Stimulated activated CD8-positive, alpha-beta memory T cell treated with anti-CD3 and anti-CD28 coated beads, Interleukin-2, amount 100 ng/mL, for 48 hours (primary cell): ENCODE measurements at places on chromosomes 3 and 15.

DNA sequence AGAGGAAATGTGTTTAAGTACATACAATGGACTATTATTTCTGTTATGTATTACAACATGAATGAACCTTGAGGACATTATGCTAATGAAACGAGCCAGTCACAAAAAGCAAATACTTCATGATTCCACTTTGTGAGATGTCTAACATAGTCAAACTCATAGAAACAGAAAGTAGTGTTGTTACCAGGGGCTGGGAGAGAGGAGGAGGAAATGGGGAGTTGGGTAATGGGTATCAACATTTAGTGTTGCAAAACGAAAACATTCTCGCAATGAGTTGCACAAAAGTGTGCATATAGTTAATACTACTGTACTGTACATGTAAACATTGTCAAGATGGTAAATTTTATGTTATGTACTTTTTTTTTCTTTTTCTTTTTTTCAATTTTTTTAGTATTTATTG is 194.3 kb downstream of the IL5RA start:
- DNase-seq, result no peak

GRCh38 chr15:68275165-68275746 is 2.3 kb upstream of the FEM1B start:
- DNase-seq, result no peak

GRCh38 chr15:59060348-59060747 is 44.6 kb upstream of the CCNB2 start:
- DNase-seq, result no peak

- peak; percentile 31 for DNase-seq
Observed at GRCh38 chr3:45509038-45509767, 85.3 kb upstream of the LIMD1 start.

DNA sequence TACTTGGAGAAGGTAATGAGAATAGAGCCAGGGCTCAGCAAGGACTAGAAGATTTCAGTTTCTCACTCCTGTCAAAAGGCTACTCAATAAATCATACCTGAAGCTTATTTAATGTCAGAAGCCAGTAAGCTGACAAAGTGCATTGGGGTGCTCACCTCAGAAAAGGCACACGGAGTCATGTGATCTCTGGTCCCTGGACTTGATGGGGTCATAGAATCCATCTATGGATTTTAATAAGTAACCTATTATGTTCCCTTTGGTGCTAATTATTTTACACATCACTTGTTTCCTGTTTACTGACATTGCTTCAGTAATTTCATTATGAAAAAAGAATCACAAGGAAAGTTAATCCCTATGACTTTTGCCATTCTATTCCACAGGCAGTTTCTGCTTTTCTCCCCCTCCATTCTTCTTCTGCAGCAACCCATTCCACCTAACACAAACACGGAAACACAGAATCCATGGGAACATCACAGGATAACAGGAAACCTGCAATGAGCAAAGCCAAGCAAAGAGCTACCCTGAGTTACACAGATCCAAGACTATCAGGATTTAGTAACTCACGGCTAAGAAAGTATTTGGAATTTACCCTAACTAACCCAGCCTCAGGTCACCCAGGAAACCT is 159.6 kb downstream of the MEIS2 start:
- no peak for DNase-seq

GRCh38 chr3:142888099-142888480 is 793 bp downstream of the PCOLCE2 start:
- DNase-seq, result no peak

DNA sequence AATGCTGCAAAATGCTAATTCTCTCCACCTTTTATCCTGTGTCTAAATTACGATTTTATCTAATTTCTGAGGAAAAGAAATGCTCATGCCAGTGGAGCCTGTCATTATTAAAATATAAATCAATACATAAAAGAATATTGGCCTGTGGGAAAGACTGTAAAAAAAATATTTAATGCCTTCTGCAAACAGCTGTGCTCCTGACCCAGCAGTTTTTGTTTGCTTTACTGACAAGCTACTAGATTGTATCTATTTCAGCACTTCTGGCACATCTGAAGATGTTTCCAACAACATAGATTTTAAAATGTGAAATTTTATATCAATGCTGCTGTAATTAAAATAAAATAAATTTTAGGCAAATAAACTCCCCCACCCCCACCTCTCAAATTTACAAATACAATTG is 493.6 kb upstream of the AGTR1 start:
- DNase-seq, result no peak

DNA sequence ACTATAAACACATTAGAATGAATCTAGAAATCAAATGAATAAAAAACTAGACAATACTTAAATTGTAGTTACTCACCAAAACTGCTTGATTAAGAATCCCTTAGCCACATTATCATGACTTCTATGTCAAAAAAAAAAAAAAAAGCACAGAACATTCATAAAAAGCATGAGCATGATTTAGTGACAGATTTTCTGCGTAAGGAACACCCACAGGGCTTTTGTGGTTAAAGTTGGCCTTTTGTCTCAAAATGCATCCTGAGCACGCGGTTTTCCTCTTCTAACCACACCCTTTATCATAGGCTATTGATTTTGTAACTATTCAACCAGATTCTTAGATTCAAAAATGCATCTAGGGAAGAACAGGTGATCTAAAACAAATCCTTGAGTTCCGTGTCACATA is 334.0 kb upstream of the NR2F2 start:
- DNase-seq, result no peak

- no peak for DNase-seq
Observed at GRCh38 chr15:39188930-39189329, 391.9 kb upstream of the THBS1 start.

DNA sequence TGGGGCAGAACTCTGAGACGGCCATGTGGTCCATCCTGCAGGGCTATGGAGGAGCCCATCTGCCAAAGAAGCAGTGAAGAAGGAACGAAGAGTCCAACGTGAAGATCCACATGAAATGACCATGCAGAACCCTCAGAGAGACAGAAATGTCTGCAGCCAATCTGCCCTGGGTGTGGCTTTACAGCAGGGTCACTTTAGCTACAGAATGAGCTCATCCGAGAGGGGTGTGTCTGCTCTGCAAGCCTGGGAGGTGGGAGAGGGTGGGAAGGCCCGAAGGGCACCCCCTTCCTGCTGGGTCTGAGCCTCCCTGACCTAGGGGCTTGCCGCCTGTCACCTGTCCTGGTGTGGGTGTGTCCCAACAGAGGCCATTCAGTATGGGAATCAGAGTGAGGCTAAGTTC is 176.3 kb downstream of the ATP10A start:
- no peak for DNase-seq

DNA sequence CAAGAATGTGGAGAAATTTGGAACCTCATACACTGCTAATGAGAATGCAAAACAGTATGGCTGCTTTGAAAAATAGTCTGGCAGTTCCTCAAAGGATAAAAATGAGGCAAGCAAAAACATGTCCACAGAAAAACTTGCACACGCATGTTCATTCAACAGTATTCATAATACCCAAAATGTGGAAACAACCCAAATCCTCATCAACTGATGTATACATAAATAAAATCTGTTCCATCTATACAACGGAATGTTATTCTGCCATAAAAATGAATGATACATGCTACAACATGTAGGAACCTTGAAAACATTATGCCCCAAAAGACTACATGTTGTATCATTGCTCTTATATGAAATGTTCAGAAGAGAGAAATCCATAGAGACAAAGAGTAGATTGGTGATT is 36.4 kb upstream of the OXTR start:
- DNase-seq, result no peak

DNA sequence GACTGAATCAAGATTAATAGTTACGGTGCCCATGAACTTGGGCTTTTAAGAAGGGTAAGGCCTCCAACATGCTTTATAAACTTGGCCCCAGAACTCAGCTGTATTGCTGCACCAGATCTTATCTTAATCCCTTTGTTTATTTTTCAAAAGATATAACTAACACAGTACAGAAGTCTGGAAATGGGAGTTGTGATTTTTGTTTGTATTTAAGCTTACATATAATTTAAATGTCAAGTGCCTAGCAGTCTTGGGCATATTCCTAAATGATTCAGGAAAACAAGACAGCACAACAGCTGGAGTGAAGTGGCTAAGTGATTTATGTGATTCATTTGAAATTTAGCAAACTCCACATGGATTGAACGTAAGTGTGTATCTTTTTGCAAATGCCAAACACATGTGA is 56.2 kb downstream of the NBEAL2 start:
- no peak for DNase-seq

DNA sequence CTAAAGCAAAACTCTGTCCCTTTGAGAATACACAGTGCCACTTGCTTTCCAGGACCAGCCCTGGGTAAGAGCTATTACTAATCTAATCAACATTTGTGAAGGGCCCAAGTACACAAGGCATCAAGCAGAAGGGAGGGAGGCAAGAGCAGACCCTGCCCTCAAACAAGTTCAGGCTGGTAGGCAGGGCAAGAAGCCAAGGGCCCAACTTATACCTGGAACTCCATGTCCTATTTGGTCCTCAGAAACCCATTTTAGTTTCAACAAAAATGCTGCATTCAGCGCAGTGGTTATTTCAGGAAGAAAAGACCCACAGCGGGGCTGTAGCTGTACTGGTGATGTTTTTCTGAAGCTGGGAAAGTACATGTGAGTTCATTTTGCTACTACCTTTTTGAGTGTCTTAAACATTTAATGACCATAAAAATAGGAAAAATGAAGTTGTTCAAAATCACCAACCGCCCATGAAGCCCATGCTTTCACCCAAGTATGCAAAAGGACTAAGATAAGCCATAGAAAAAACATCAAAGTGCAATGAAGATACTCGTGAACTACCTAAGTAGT is 2.8 kb downstream of the RPS17 start:
- no peak for DNase-seq

GRCh38 chr3:23877329-23877980 is 39.3 kb downstream of the NKIRAS1 start:
- no peak for DNase-seq

DNA sequence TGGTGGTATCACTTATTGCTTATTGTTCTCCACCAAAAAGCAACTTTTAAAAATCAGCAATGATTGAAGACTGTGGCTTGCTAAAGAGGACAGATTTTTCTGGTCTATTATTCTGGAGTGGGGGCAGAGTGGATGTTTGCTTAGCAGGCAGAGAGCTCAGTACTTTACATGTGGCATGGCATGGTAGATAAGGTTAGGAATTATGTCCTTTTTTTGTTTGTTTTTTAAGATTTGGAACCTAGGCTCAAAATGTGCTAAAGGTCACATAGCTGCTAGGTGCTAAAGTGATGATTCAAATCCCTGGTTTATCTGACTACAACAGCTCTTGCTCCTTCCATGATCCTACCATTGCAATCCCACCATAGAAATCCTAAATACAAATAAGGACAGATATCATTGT is 331.0 kb upstream of the ADAMTS9 start:
- DNase-seq, result no peak

DNA sequence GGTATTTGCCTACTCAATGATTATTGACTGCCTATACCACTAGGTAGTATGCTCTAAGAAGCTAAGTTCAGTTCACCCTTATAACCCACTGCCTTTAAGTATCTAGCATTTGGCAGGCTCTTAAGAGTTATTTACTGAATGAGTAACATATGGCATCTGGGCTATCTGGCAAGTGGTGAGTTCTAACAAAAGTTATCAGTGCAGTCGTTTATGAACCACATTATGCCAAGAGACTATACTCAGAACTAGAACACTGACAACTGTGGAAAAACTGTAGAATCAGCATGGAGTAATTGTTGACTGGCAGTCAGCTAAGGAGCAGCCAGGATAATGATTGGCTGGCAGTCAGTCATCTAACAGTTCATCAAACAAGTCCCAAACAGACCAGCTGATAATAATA is 25.8 kb downstream of the RAF1 start:
- no peak for DNase-seq

DNA sequence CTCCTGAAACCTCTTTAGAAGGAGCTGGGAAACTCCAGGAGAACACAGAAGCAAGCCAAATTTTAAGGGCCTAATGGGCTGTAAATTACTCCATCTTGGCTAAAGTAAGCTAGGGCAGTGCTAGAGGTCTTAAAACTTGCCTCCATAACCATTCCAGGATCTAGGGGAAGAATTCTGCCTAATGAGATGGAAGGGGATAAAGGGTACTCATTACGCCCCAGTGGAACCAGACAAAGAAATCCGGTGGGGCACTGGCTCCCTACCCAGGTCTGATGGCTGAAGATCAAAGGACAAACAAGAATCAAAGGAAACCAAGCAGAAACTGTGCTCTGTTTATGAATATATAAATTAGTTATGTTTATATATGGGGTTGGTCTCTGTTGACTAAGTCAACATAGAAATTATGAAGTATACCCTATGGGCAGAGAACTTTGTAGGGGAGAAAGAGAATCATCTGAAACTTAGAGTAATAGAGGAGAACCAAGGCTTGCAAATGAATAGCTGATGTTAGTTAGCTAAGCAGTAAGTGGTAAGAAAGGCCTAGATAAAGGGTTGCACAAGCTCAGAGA is 57.8 kb downstream of the NCEH1 start:
- DNase-seq, result no peak

- no peak for DNase-seq
Observed at GRCh38 chr15:25655207-25655948, 207.7 kb downstream of the ATP10A start.

GRCh38 chr3:135636596-135636995 is 328.9 kb upstream of the PPP2R3A start:
- no peak for DNase-seq

- DNase-seq, result no peak
Observed at GRCh38 chr3:4708230-4708629, 215.1 kb downstream of the ITPR1 start.

GRCh38 chr15:65096481-65097385 is 18.3 kb downstream of the UBAP1L start:
- DNase-seq, result no peak

GRCh38 chr3:25427942-25428788 is at the start of gene RARB:
Gene RARB (plus strand): TSS chr3:25428263. CDS start chr3:25428732, 469 bp downstream.
- DNase-seq, result no peak

DNA sequence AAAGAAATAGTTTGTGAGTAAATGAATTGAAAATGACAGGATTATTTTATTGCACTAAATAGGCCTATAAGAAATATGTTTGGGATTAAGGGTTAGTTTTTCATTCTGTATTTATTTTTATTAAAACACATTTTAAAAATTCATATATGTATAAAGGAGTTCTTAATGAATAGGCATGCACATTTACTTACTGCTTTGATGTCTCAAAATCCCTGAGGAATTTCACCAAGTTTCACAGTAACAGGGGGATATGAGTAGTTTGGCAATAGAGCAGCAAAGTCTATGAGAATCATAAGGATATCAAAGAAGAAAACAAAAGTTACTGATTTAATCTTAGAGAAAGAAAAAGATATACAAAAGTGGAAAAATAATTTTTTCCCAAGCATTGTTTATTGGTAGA is 411.7 kb downstream of the NAALADL2 start:
- DNase-seq, result no peak

- no peak for DNase-seq
Observed at GRCh38 chr3:167930453-167930852, 165.3 kb downstream of the GOLIM4 start.
